Ovary (tissue), 10 donors: ENCODE measurements at places on chromosomes 1 and 21.

DNA sequence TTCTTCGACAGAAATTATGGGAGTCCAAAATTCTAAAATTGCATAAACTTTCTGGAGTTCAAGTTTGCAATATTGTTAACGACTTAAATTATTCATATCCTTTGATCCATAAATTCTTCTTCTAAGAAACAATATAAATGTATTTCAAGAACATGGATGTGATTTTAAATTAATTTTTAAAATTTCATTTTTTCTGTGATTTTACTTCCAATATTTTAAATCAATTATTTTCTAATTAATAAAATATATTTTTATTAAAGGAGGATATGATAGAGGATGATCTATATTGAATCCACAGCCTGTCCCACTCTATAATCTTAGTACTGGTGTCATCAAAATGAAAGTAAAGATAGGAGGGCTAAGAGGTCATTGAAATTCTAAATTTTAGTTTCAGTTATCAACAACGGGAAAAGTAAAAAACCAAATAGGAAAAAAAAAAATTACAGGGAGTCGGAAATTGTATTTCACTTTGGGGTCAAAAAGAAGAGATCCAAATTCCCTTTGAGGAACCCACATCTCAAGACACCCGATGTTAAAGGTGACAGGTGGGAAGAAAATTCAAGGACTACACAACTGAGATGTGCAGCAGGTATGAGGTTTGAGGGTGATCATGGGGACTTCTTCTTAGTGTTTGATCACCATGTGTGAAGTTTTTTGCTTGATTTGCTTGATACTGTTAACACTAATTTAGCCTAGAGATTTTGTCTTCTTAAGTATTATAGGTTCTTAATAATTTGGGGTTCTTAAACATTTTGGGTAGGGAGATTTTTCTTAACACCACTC, 154.8 kb upstream of the RGS18 start:
- DNase-seq, result no peak

DNA sequence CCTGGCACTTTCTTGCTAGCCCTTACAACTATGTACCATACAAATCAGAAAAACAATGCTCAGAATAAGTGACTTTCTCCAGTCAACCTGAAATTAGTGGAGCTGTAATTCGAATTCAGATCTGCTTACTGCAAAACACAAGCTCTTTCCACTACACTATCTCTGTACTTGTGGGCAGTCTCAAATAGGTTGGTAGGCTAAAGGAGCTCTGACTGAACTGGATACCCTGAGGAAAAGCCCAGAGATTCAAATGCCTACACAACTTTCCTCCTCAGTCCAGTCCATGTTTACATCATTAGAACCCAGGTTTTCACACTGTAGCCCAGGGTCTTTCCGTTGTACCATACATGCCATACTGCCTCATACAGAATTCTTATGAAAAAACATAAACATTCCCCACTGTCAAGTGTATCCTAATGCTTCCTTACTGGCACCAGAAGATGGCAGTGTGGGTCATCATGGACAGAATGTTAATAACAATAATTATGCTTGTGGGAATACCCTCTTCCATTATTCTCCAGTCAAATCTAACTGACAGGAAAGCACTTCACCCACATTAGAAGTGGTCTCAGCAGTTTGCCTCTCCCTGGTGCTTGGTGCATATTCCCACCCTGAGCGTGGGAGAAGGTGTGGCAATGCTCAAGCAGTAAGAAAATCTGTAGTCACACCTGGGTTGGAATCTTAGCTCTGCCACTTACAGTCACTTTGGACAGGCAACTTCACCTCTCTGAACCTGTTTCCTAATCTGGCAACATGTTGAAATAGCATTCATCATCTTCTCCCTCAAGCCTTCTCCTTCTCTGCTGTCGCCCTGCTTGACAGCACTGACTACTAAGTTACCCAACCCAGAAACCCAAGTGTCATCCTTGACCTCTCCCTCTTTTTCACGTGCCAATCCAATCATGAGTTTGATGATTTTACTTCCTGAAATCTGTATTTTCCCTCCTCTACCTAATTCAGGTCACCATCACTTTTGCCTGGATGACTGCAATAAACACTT, 14.4 kb upstream of the ZFYVE9 start:
- peak; percentile 11 for DNase-seq

GRCh38 chr21:44397431-44398031, 44.1 kb downstream of the TRPM2 start:
- no peak for DNase-seq

DNA sequence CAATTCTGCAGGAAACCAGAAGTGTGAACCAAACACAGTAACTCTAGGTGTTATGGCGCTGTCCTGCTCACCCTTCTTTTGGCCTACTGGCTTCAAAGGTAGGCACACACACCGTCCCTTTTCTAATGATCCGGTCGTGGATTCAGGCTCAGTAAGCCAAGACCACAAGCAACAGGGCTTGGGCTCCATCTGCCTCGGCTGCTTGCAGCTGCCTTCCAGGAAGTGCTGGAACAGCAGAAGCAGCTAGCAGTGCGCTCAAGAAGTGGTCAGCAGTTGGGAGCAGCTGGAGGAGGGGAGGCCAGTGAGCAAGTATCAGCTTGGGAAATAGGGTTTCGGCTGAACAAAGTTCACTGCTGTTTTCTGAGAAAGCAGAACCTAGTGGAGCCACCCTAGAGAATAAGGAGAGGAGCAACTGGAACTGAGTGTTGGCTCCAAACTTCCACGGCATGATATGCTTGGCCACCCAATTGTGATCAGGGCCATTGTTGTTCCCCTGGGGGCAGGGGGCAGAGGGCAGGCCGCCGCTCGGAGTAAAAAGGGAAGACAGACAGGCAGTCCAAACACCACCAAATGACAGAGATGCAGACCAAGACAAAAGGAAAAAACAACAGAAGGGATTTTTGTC, 173.4 kb downstream of the TOMM20 start:
- DNase-seq, result no peak

DNA sequence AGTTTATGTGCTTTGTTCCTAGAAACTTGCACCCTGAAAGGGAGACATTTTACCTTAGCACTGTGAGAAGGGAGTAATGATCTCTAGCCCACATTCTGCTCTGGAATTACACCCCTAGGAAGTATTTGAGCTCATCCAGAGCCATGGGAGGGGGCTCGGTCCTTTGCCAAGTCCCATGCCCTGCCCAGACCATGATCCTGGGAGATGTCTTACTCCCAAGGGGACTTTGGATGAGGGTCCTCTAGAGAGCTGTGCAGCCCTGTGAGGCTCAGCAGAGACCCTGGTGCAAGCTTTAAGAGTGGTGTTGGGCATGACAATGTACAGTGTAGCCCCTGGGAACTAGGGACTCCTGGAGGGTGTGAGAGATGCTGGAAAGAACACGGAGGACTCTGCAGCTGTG, 241.4 kb downstream of the HHAT start:
- DNase-seq, result no peak

DNA sequence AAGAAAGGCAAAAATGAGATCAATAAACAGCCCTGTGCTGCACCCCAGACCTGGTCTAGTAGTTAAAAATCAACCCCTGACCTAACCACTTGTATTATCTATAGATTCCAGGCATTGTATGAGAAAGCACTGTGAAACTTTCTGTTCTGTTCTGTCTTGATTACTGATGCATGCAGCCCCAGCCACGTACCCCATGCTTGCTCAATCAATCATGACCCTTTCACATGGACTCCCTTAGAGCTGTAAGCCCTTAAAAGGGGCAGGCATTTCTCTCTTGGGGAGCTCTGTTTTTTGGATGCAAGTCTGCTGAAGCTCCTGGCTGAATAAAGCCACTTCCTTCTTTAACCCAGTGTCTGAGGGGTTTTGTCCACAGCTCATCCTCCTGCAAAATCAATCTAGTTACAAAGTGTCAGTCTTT, 24.2 kb upstream of the CD34 start:
- no peak for DNase-seq

- peak; percentile 13 for DNase-seq
These were observed 13.2 kb upstream of the NPHP4 start for GRCh38 chr1:6005276-6005917.

DNA sequence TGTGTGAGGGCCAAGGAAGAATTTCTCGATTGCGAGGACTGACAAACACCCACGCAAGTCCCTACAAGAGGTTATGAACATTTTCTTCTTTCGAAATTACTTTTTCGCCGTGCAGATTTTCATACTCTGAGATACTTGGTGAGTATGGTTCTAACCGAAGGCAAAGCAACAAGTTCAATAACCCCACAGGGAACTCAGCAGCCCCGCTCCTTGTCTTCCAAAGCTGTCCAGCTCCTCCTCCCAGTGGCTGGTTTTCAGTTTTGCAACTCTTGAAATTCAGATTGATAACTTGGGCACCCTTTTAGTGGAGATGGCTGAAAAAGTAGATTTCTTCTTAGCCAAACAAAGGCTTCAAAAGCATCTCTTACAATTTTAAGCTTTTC, 154.4 kb downstream of the SETD4 start:
- DNase-seq, result no peak

DNA sequence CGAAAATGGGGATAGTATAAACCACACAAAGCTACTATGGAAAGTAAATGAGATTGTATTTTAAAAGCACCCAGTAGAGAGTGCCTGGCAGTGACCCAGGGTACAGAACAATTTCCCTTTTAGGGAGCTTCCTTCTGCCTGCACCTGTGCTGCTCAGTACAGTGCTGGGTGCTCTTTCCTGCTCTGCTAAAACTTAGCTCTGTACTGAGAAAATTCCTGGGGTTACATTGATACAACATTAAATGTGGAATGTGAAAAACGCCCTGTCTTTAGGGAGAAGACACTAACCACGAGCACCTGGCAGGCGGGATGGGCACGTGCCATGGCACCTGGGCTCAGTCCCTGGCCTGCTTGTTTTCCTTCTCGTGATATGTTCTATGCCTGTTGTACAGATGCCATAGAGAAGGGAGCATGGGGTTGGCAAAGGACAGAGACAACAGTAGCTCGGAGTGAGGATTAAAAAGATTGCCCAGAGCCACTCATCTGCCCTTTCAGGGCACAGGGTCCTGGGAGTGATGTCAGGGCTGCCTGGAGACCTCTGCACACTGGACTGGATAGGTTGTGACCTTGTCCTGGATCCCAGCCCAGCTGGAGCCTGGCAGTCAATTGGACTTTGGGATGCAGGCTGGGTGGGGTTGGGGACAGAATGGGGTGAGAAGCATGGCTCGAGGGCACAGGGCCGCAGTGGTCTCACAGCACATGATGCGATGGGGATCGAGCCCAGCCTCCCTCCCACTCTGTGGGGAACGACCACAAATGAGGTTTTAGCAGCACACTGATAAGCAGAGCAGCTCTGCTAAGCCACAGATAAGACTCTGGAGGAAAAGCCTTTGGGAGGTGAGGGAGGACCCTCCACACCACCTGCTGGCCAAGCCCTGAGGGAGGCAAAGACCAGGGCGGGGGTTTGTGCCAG, 4.2 kb downstream of the SPATA46 start:
- DNase-seq, result no peak

DNA sequence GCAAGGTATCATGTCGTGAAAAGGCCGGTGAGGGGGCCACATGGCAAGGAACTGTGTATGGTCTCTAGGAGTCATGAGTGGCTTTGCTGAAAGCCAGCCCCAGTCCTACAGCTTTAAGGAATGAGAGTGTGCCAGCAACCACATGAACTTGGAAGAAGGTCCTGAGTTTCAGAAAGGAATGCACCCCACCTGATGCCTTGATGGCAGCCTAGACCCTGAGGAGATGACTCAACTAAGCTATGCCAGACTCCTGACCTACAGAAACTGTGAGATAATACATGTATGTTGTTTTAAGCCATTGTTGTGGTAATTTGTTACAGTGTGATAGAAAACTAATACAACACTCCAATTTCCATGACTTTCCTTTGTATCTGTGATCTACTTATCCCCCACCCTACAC, 33.5 kb upstream of the AKT3 start:
- no peak for DNase-seq

DNA sequence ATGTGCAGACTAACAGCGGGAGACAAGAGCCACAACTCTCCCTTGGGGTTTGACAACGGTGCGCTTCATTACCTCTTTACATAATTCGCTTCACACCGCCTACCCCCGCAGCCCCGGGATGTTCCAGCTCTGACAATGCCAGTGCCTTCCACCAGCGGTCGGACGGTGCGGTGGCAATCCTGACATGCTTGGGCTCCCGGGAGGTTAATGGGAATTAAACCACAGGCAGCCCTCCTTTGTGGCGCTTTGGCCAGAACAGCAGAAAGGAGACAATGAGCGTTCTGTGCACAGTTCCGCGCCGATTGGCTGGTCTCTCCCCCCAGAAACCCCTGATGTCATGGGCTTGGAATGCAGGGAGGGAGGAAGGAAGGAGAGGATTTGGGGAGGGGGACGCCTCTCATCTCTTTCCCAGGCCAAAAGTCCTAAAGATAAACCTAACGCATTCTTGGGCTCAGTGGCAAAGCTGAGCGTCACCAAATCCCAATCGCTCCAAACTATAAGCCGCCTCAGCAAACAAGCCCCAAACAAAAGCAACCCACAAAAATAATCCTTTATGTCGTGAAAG, 1.3 kb downstream of the CNN3 start:
- DNase-seq, result peak; percentile 85

GRCh38 chr1:200410566-200410878, 686 bp upstream of the ZNF281 start:
- no peak for DNase-seq

GRCh38 chr1:234433563-234434285, 45.3 kb downstream of the TARBP1 start:
- DNase-seq, result no peak

DNA sequence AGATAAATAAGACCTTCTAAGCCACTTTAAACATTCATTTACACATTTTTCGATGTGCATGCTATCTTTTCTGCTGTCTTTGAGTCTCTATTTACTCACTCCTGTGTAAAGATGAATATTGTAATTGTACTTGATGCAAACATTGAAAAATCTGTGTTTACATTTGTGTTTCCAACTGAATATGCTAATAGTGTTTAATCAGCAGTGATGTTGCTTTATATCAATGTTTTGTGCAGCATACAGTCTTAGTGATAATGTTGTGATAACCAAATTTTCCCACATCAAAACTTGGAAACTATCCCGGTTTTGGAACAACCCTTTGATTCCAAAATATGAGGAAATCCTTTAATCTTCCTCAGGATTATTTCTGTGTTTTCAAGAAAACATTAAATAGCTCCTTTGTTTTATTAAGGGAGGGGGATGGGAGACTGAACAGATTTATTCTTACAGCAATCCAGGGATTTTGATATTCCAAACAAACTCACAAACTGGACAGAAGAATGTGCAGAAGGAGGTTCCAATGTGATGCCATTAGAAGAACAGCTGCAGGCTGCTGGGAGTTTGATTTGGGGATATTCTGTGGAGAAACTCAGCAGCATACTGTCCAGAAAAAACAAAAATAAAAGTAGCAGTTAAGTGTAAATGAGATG, 248.0 kb downstream of the S1PR1 start:
- no peak for DNase-seq
